Cardiac muscle cell (in vitro differentiated cells and primary cell): ENCODE measurements at places on chromosomes 7 and 10. TPM values are rescaled to one million over a fixed set of nuclear protein-coding genes. Genes with fewer than 3 reads are reported as not detected.

- H3K4me1 ChIP-seq = peaks cover 6% of the 10 kb centered on the region
- H3K36me3 ChIP-seq = no peaks in the 10 kb centered on the region
- no peak for DNase-seq
- no peak overlapping the region for H3K4me3 ChIP-seq
Observed at GRCh38 chr7:70379210-70379609, 752.7 kb upstream of the GALNT17 start.

GRCh38 chr10:102776779-102777456 is 33.2 kb downstream of the WBP1L start:
- H3K4me3 ChIP-seq = peak overlapping the region; percentile 8
- no peaks in the 10 kb centered on the region for H3K36me3 ChIP-seq
- peaks cover 66% of the 10 kb centered on the region for H3K4me1 ChIP-seq
- H3K27me3 ChIP-seq = no peaks in the 10 kb centered on the region

- H3K4me1 ChIP-seq = no peaks in the 10 kb centered on the region
- no peak overlapping the region for H3K27ac ChIP-seq
- H3K36me3 ChIP-seq = no peaks in the 10 kb centered on the region
- no peak for DNase-seq
- no peak overlapping the region for H3K4me3 ChIP-seq
Observed at GRCh38 chr10:30734901-30735300, 105.3 kb upstream of the LYZL2 start.

DNA sequence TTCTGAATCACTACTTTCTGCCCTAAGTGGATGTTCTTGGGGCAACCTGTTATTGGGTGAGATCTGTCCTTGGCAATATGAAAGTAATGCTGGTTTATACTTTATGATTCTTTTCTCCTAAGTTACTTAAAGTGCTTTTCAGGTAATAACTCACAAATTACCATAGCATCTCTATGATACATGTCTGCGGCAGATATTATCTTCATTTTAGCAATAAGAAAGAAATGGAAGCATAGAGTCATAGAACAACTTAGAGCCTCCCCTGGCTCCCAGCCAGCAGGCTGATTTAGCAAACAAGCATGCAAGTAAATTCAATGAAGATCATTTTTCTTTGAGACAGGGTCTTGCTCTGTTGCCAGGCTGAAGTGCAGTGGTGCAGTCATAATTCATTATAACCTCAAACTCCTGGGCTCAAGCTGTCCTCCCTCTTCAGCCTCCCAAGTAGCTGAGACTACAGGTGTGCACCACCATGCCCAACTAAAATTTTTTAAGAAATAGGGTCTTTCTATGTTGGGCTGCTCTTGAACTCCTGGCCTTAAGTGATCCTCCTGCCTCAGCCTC is 38.1 kb upstream of the GRM8 start:
- no peaks in the 10 kb centered on the region for H3K4me1 ChIP-seq
- H3K27me3 ChIP-seq = no peaks in the 10 kb centered on the region
- H3K27ac ChIP-seq = no peak overlapping the region
- no peak for DNase-seq
- H3K4me3 ChIP-seq = no peak overlapping the region
- no peaks in the 10 kb centered on the region for H3K36me3 ChIP-seq

DNA sequence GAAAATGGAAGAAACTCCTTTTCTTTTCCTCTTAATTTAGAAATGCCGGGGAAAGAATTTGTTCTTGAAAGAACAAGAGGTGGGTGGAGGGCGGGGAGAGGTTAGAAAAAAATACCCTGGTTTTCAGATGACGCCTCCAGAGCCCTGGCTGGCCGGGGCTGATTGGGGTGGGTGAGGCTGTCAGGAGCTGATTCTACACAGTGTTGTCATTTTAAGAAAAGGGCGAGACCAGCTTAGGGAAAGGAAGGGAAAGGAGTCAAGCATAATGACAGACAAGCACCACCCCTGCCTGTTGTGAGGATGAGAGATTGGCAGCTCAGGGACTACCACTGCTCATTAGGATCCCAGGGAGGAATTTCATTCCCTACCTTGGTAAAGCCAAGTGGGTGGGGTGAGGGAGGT is 9.9 kb upstream of the FAM180A start:
- no peaks in the 10 kb centered on the region for H3K27me3 ChIP-seq
- no peak overlapping the region for H3K27ac ChIP-seq
- H3K36me3 ChIP-seq = no peaks in the 10 kb centered on the region
- peak; percentile 88 for DNase-seq

- DNase-seq = no peak
- no peaks in the 10 kb centered on the region for H3K27me3 ChIP-seq
- H3K36me3 ChIP-seq = no peaks in the 10 kb centered on the region
- H3K4me3 ChIP-seq = no peak overlapping the region
- H3K27ac ChIP-seq = no peak overlapping the region
- peaks cover 7% of the 10 kb centered on the region for H3K4me1 ChIP-seq
Observed at GRCh38 chr10:132329565-132330485, 2.2 kb upstream of the LRRC27 start.

GRCh38 chr10:102120142-102120990 is at the start of gene LDB1:
Gene LDB1 (minus strand): TSS chr10:102120368. CDS start chr10:102120110, 258 bp downstream.
- DNase-seq = peak; percentile 92
- H3K27ac ChIP-seq = peak within 1 kb of the TSS; percentile 97
- H3K27me3 ChIP-seq = no peaks in the 10 kb centered on the region

DNA sequence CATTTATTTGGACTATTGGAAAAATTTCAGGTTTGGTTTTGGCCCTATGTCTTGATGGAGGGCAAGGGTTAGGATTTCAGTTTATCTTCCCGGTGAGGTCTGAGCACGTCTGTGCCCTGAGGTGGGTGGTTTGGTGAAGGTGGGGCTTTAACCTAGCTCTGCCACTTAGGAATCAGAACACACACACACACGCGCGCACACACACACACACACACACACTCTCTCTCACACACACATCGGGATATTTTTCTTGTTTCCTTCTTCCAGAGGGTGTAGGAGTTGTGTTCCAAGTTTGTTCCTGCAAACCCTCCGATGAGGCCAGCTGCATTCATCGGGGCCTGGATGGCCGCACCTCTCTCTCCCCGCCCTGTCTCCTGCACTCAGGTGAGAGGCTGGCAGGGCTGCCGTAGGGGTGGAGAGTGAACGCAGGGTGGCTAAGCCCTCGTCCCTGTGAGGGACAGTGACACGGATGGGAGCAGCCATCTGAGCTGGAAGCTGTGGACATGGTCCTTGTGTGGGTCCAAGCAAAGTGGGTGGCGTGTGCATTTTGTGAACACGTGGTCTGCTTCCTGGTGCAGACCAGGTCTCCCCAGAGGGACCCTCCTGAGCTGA is 34.2 kb downstream of the CHST12 start:
- no peaks in the 10 kb centered on the region for H3K27me3 ChIP-seq
- H3K27ac ChIP-seq = no peak overlapping the region
- H3K4me1 ChIP-seq = peaks cover 18% of the 10 kb centered on the region
- no peak for DNase-seq
- H3K4me3 ChIP-seq = no peak overlapping the region

DNA sequence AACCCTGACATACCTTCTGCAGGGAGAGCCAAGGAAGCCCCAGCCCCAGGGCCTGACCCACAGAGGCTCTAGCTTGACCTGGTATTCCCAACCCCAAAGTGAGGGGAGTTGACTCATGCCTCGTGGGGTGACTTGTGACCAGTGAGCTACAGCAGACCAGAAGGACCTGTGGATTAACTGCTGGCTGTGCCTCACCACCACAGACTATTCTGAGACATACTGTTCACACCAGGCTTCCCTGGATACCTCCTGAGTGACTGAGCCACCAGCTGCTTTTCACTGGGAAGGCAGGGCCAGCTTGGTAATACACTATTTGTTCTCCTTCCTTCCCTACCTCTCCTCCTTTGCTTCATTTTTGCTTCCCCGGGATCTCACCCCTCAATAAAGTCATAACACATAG is 7.3 kb downstream of the PLXNA4 start:
- H3K27me3 ChIP-seq = peaks cover 88% of the 10 kb centered on the region
- no peak for DNase-seq
- H3K36me3 ChIP-seq = no peaks in the 10 kb centered on the region

- DNase-seq = peak; percentile 57
- no peak overlapping the region for H3K27ac ChIP-seq
- H3K4me1 ChIP-seq = no peaks in the 10 kb centered on the region
- no peak overlapping the region for H3K4me3 ChIP-seq
- no peaks in the 10 kb centered on the region for H3K27me3 ChIP-seq
Observed at GRCh38 chr10:128078136-128078969, 47.9 kb downstream of the MKI67 start.

DNA sequence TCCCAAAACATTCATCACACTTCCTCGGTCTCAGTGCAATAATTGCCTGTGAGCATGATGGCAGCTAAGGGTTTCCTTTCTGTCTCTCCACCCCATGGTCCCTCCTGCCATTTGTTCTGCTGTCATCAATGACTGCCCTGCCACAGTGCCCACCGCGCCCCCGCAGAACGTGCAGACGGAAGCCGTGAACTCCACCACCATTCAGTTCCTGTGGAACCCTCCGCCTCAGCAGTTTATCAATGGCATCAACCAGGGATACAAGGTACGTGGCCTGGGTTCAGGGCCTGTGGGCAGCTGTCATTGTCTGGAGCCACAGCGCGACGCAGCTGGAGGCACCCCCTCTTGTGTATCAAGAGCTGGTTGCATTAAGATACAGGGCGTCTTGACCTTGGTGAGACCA is 632.9 kb upstream of the FOXK1 start:
- no peak overlapping the region for H3K4me3 ChIP-seq
- no peaks in the 10 kb centered on the region for H3K4me1 ChIP-seq
- H3K27me3 ChIP-seq = no peaks in the 10 kb centered on the region
- H3K36me3 ChIP-seq = no peaks in the 10 kb centered on the region

Gene CYP2C19
- total RNA-seq = not detected in 2 replicates

Gene WNT8B
- total RNA-seq = 0.07 TPM in 1 of 2 replicates, not detected in the other

Gene TMEM130
- total RNA-seq = 0.54 TPM in 1 of 2 replicates, not detected in the other

Gene RNF32
- total RNA-seq = 0.92 and 3.2 TPM in 2 replicates

Gene ZSCAN25
- 14.0 and 22.8 TPM in 2 replicates for total RNA-seq

Gene GDF2
- total RNA-seq = 3.5 and 5.8 TPM in 2 replicates
